ACHN (cell line): ENCODE measurements at places on chromosomes 7 and 10.

DNA sequence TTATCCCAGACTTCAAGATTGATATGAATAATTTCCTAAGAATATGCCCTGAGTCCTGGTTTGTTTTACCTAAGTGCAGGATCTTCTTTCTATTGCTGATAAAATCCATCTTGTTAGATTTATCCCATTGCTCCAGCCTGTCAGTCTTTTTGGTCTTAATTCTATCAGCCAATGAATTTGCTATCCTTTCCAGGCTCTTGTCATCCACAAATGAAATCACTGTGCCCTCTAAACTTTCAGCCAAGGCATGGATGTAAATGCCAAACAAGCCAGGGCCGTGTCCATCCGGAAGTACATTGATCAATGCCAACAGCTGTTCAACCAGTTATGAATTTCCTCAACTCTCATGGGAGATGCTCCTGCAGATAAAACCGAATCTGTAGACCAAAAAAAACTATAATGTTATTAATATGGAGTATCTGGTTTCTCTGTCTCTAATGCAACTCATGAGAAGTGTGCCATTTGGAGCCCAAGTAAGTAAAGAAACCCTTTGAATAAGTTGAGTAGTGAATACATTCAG lies 40.0 kb downstream of the NPY start:
- no peak for DNase-seq

DNA sequence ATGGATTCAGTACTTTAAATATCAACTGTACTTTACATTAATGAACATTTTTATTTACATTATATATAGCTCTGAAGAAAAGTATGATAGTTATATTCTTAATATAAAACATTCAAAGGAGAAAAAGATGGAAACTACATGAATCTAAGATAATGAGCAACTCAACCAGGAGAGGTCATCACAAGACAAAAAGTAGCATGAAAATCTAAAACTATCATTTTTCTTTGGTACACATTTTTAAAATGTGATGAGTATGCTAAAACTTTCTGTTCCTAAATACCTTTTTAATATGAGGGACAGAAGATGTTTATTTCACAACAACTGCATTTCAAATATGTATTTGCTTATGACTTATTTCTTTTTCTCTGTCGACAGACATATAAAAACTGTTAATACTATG lies 2.4 kb downstream of the CNTNAP2 start:
- DNase-seq = no peak

- DNase-seq = no peak
Measured at GRCh38 chr7:145324081-145324480, 488.2 kb upstream of the TPK1 start.

- peak; percentile 67 for DNase-seq
Measured at GRCh38 chr7:151245360-151246101, 3.0 kb downstream of the SMARCD3 start.

DNA sequence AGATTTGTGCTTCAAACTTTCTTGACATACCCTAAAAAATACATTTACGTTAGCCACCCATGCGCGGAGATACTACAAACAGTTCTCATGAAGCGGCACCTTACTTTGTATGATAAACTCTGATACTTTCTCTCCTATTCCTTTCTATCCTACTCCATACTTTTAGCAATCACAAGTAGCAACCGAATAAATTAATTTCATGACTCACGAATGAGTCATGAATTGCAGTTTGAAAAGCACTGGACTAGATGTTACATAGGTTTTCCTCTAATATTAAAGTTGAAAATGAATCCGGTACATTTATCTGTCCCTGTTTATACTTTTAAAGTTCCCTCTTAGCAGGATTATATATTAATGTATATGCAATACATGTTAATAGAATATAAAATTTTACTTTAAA lies 67.6 kb downstream of the CUBN start:
- DNase-seq = peak; percentile 75

GRCh38 chr7:92783260-92784201 lies 52.8 kb downstream of the CDK6 start:
- DNase-seq = no peak

- peak; percentile 33 for DNase-seq
Measured at GRCh38 chr10:16809074-16809718, 8.0 kb downstream of the RSU1 start.

DNA sequence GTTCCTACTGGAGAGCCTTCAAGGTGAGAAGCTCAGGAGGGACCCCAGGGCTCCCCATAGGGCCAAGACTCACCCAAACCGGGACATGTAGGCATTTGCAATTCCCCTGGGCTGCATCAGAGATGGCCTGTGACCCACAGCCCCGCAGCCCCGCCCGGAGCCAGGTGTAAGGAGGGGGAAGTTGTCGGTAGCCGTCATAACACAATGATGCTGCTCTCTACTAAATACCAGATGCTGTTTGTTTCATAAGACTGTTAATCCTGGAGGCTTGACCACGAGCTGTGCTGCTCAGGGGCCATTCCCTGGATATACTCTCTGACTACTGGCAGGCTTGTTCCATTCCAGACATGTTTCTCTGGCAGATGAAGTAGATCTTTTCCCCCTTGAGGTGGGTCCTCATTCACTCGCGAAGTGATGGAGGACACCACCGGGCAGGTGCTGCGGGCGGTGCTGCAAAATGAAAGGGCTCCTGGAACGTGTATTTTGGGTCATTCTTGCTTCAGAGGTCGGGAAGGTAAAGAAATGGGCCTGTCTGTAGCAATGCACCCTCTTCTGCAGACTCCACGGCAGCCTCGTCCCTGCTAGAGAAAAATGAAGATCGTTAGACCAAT lies 61.1 kb downstream of the MKI67 start:
- no peak for DNase-seq

- no peak for DNase-seq
Measured at GRCh38 chr7:106061301-106061979, 50.7 kb downstream of the SYPL1 start.

DNA sequence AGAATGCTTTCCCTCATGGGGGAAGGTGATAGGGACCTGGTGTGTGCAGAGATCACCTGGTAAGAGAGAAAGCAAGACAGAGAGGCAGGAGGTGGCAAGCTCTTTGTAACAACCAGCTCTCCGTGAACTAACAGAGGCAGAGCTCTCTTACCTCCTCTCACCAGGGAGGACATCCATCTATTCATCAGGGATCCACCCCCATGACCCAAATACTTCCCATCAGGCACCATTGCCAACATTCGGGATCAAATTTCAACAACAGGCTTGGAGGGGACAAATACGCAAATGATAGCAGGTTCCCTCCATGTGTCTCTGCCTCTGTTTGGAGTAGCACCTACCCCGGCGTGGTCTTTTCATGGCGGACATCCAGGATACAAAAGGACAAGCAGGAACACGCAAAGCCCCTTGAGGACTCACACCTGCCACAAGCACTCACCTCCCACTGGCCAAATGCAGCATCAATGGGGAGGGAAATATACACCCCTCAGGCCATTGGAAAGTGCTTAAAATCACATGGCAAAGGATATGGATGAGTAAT lies 431.2 kb upstream of the AUTS2 start:
- no peak for DNase-seq

DNA sequence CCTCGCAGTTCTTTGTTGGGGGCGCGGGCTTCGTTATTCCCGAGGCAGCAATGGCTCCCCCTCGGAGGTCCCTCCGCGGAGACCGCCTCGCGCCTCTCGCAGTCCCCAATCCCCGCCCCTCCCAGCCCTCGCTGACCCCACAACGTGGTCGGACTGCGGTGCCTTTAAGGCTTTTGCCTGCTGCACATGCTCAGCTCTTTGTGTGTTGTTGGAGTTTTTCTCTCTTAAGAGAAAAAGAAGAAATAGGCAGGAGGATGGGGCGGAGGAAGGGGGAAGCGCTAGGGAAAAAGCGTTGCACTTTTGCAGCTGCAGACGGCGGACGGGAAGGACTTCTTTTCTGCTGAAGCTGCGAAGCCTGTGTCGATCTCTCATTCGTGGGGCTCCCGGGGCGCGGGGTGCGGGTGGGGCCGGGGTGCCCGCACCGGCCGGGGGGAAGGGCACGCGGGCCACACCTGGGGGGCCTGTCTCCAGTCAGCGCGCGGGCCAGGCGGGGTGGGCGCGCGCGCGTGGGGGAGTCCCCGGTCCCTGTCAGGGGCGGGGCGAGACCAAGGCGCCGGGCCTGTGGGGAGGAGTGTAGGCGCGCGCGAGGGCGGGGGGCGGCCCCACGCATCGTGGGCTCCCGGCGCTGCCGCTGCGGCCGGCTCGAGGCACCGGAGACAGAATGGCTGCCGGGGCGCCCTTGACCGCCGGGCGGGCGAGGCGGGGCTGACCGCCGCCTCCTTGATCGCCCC lies 445 bp upstream of the ATRNL1 start:
- peak; percentile 71 for DNase-seq

- no peak for DNase-seq
Measured at GRCh38 chr7:18536486-18536885, 40.9 kb downstream of the HDAC9 start.

GRCh38 chr7:66697449-66698438 lies 42.8 kb upstream of the RABGEF1 start:
- DNase-seq = peak; percentile 68

DNA sequence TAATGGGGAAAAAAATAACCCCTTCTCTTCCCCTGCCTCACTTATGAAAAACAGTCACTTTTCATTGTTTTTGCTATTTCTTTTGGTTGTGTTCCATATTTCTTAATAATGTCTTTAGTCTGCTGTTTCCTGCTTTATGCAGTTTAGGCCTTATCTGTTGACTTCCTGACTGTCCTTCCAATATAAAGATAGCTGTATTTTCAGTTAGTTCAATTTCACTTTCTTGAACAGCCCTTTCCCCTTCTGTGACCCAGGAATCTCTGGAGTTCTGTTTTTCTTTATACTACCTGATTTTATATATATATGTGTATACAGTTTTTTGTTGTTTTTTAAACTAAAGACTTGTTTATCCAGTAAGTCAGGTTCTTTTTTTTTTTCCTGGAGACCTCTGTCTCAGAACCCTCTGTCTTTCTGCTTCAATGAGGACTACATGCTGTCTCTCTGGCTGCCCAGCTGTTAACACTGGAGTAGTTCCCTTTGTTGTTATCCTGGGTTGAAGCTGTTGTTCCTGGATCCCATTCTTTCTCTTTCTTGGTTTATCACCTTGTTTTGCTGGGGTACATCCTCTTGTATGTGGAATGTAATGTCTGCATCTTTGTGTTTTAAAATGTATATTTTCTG lies 87.2 kb downstream of the GSDME start:
- no peak for DNase-seq

GRCh38 chr10:34231441-34232180 lies 583.5 kb downstream of the PARD3 start:
- no peak for DNase-seq

DNA sequence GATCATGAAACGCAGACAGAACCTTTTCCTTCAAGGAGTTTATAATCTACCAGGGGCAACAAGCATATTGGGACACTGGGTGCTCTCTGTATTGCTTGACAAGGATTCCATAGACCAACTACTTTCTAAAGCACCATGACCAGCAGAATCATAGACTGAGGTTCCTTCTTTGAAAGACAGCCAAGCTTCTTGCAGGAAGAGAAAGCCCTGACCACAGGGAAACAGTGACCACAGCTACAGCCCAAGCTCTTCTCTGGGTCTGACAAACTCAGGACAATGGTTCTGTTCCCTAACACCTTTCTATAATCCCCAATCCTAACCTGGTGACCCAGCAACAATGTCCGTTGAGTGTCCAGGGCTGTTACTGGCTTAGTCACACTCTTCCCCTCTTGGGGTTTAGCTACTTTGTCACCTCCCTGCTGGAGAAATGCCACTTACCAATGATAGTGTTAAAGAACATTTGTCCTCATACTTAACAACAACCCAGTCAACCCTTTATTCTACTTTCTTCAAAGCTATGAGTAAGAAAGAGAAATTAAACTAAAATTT lies 155.7 kb downstream of the JAZF1 start:
- no peak for DNase-seq

GRCh38 chr10:119445311-119445934 lies 97.1 kb downstream of the RGS10 start:
- peak; percentile 79 for DNase-seq

DNA sequence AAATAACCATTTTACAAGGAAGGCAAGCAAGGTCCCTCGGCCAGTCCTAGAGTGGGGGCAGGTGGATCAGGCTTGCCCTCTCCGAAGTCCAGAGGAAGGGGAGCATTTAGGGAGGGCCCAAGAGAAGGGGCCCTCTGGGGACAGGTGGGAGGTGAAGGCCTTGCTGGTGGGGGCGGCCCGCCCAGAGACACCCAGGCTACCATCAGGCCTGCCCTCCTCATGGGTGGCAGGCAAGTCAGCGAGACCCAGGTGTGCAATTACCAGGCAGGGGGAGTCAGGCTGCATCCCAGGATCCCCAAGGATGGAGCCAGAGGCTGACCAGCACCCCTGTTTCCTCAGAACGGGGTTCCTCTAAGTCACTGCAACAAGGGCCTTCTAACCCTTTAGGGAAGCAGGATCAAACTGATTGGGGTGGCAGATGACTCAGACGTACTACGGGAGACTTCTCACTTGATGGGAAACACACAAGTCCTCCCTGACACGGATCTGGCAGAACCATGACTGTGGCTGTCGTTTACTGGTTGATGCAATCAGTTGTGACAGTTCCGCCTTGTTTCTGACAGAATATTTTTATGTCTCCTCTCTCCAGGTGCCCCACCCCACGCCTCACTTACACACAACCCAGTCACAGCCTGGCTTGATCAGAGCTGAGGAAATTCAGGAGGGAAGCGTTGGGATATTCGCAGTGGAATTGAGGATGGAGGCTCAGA lies 8.2 kb downstream of the LOXL4 start:
- DNase-seq = no peak

DNA sequence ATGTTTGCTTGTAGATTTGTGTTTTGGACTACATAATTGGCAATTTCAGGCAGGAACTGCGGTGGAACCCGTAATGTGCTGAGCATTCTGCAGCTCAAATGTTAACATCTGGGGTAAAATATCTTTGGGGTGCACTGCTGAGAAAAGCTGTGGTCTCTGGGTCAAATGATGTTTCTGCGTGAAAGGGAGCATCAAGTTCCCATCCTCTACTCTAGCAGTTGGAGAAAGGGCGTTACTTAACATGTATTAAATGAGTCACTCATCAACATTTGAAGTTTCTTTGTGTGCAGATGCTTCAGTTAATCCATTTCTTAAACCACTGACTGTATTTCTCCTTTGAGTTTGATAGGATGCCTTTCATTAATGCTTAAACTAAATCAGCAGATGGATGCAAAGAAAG lies 273.1 kb upstream of the PITRM1 start:
- no peak for DNase-seq

GRCh38 chr10:107013258-107014006 lies 151.1 kb downstream of the SORCS1 start:
- no peak for DNase-seq

- DNase-seq = no peak
Measured at GRCh38 chr10:70435241-70436085, 6.0 kb downstream of the NODAL start.

DNA sequence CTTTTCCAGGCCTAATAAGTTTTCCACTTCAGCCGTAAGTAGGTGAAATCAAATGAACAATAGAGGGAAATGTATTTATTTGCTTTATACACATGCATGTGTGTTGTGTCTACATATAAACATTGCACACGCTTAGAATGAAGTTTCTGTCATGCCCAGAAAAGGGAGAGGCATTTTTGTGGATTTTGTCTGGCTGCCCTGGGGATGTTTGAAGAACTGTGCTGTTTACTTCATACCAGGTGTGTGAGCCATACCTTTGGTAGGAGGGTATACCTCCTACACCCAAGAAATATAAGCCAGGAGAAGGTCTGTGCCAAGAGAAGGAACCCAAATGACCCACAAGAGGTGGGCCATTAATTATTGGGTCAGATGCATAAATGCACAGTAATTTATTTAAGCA lies 12.8 kb downstream of the GATAD1 start:
- no peak for DNase-seq

- DNase-seq = no peak
Measured at GRCh38 chr7:132441935-132442334, 134.3 kb downstream of the PLXNA4 start.

GRCh38 chr10:23824822-23825221 lies 384.1 kb upstream of the KIAA1217 start:
- DNase-seq = no peak
